HT1080 (cell line): ENCODE measurements at places on chromosomes 3 and 15. TPM values are rescaled to one million over a fixed set of nuclear protein-coding genes. Genes with fewer than 3 reads are reported as not detected.

DNA sequence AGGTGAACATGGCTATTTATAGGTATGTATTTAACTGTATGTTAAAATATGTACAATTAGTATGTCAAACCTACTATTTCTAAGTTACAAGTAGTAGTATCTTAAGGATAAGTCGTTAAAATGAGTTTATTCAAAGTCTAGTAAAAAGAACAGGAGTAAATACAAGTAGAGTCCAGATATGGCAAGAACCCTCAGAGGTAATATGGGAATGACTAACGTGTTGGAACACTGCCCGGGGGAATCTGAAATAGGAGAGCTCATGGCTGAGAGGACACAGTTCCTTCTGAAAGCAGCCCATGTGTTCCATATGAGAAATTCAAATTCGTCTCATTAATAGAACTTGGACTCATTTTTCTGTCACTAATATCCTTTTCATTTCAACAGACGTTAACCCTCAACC is 158.8 kb downstream of the CLSTN2 start:
- DNase-seq: peak; percentile 83

FAM3D gene
- not detected in 2 replicates for total RNA-seq

XPC gene
- 35.0 and 36.2 TPM in 2 replicates for total RNA-seq

WWTR1 gene
- total RNA-seq: 68.3 and 116 TPM in 2 replicates

- DNase-seq: no peak
These were observed 33.9 kb downstream of the ANP32A start for GRCh38 chr15:68786753-68787152.

DUOXA2 gene
- not detected in 2 replicates for total RNA-seq

MYLK gene
- total RNA-seq: 185 and 197 TPM in 2 replicates

LRRC15 gene
- 0.30 and 0.40 TPM in 2 replicates for total RNA-seq

DNA sequence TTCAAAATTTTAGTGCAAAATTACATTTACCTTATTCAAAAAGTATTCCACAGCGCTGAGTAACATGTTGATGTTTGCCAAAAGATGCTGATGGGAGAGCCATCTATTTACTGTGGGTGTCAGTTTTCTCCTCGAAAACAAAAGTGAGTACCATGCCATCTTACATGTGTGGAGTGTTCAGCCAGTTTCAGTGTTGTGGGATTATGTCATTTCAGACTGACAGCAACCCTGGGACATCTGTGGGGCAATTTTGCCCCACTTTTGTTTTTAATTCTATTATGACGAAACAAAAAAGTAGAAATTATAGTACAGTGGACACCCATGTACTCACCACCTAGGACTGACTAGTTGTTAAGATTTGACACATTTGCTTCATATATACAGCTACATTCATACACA is 19.6 kb downstream of the SLCO3A1 start:
- DNase-seq: no peak

GRCh38 chr3:33095436-33095835 is 1.5 kb downstream of the GLB1 start:
- no peak for DNase-seq

GRCh38 chr3:53120336-53120735 is 9.9 kb downstream of the RFT1 start:
- DNase-seq: no peak

PCSK6 gene
- 15.1 and 19.8 TPM in 2 replicates for total RNA-seq

DNA sequence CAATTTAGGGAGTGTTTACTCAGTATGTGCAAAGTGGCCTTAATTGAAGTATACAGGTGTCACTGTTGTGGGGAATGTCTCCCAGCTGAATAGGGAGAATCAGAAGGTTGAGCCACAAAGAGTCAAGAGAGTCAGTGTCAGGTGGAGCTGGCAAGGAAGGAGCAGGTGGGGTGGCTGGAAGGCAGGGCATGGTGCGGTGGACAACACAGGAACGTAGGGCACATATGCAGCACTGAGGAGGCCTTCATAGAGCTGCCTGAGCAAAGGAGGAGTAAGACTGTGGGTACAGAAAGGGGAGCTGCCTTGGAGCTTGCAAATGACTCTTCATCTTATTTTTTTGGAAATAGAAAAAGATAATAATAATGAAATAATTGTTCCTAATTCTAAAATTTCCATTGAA is 20.0 kb downstream of the ARHGEF3 start:
- DNase-seq: no peak

DNA sequence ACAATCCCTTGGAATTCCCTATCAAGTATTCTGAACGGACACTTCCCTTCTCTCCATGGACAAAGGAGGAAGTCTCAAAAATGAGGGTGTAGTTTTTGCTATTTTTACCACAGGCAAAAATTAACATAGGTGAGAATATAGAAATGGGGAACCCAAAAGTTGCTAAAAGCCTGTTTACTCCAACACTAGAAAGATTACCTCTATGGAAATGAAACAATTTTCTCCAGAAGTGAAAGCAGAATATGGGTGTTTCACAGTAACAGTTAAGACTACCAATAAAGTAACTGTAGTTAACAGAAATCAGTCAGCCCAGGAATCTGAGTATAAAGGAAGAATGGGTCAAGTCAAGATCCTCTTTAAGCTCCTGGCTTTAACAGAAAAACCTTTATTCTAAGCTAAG is 9.3 kb downstream of the TRA2B start:
- no peak for DNase-seq

IL5RA gene
- not detected in 2 replicates for total RNA-seq

DNA sequence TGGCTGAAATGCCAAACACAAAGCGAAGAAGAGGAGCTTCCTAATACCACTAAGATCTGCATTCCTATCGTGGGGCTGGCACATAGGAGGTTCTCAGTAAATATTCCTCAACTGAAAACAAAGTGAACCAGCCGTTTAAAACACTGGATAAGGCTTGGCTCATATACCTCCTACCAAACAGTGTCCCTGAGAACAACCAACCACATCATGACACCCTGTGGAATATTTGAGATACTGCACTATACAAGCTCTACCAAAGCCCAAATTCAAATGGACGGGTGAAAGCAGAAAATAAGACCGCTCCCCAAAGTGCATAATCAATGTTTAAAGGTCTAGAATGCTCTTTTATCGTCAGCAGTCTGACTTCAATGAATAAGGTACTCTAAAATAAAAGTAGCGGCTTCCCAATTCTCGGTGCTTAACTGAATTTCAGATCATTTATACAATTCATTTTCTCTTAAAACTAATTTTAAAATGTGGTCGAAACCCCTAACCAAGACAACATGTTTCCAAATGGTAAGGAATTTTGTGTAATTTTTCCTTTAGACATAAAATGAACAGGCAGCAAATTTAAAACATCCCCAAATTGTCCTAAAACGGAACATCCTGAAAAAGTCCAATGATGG is 425.8 kb downstream of the ERC2 start:
- peak; percentile 42 for DNase-seq
